ENCODE measurements at places on chromosomes 1 and 21. TPM values are rescaled to one million over a fixed set of nuclear protein-coding genes. Genes with fewer than 3 reads are reported as not detected.

Gene CTH
- 3.0 TPM for total RNA-seq

Gene TTC39A
- not detected for total RNA-seq

Gene MIXL1
- total RNA-seq: not detected

Gene PLEKHA6
- 15.0 TPM for total RNA-seq

Gene TTC22
- total RNA-seq: 1.1 TPM

Gene OR10J4
- not detected for total RNA-seq

Gene CSTB
- 8.6 TPM for total RNA-seq

Gene LRRC71
- not detected for total RNA-seq

Gene VAV3
- 4.4 TPM for total RNA-seq

Gene TRABD2B
- 1.1 TPM for total RNA-seq

Gene FCAMR
- not detected for total RNA-seq

Gene ATAD3C
- 0.54 TPM for total RNA-seq

Gene HCRTR1
- total RNA-seq: not detected

Gene RBM11
- total RNA-seq: 4.3 TPM

Gene KLHDC9
- 5.8 TPM for total RNA-seq

Gene COL6A2
- 1,355 TPM for total RNA-seq

Gene RNF186
- not detected for total RNA-seq

Gene CYP4A22
- total RNA-seq: not detected

Gene NENF
- total RNA-seq: 136 TPM

Gene RAB25
- total RNA-seq: not detected

Gene LCE1D
- not detected for total RNA-seq

Gene TENT5C
- total RNA-seq: 7.1 TPM

Gene ADAM30
- total RNA-seq: not detected

Gene SLC44A5
- 1.4 TPM for total RNA-seq

Gene CR1L
- total RNA-seq: not detected

Gene HIVEP3
- total RNA-seq: 3.2 TPM

Gene NKAIN1
- total RNA-seq: 1.4 TPM

Gene KISS1
- total RNA-seq: not detected

Gene DNALI1
- total RNA-seq: 13.0 TPM

Gene MROH9
- not detected for total RNA-seq

Gene MINDY1
- 25.5 TPM for total RNA-seq

Gene RHOU
- 18.1 TPM for total RNA-seq

Gene CLK2
- total RNA-seq: 23.2 TPM

Gene C1QA
- 291 TPM for total RNA-seq

Gene ZNF697
- total RNA-seq: 2.4 TPM

Gene KLHL20
- total RNA-seq: 37.0 TPM

Gene WRAP73
- total RNA-seq: 14.6 TPM

Gene FCGR3A
- 14.4 TPM for total RNA-seq

Gene LRRC3
- total RNA-seq: 3.9 TPM

Gene BRDT
- not detected for total RNA-seq
